Ecto neural progenitor cell (in vitro differentiated cells): ENCODE measurements at places on chromosomes 7 and 10.

- DNase-seq = no peak
Observed at GRCh38 chr7:94883616-94884015, 23.8 kb upstream of the PPP1R9A start.

- no peak for DNase-seq
Observed at GRCh38 chr7:86222806-86223205, 420.9 kb upstream of the GRM3 start.

- DNase-seq = no peak
Observed at GRCh38 chr7:98229991-98230745, 18.9 kb downstream of the BHLHA15 start.

GRCh38 chr7:6399351-6399750 lies 48.4 kb downstream of the DAGLB start:
- no peak for DNase-seq

DNA sequence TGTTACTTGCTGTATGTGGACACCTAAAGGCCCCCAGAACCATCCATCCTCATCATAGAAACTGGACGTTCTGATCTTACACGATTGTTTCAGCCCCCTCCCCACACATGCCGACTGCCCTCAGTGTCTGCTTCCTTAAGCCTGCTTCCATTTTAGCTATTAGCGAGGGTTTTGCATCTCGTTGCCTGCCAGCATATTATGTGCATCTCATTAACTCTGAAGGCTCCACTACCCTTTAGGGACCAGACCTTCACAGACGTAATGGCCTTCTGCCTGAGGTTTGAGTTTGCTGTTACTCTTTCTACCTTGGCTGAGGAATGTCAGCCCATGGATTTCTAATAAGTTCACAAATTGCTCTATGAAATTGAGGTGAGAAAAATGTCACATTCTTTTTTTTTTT lies 53.9 kb upstream of the LRGUK start:
- no peak for DNase-seq

DNA sequence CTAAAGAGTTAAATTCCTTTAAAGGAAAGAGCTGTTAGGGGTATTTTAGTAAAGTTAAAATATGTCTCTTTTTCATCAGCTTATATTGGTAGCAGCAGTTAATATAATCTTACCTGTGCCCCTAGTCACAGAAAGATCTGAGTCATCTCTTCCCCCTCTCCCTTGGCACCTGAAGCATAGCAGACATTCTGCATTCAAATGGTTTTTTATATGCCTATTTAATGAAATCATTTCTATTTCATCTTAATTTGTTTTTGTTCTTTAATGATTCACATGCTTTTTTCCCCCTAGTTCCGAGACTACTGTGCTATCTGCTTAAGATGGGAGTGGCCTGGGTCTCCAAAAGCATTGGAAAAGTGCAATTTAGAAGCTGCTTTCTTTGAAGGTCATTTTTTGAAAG lies 33.3 kb downstream of the FHIP2A start:
- no peak for DNase-seq

DNA sequence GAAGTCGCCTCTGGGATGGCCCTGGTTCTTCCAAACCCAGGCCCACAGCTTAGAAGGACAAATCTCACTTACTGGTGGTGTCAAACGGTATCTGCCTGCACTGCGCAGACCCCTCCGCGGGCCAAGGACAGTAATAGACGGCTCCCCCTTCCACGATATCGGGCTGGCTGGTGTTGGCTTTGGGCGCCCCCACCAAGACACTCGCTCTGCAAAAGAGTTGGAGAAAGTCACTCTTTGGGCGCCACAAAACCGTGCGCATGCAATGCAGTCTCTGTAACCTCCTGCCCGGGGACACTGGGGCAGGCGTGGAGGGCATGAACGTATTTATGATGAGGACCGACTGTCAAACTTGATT lies 1.1 kb downstream of the ITGA8 start:
- DNase-seq = peak; percentile 51

- no peak for DNase-seq
Observed at GRCh38 chr7:94047956-94048355, 43.8 kb upstream of the BET1 start.

DNA sequence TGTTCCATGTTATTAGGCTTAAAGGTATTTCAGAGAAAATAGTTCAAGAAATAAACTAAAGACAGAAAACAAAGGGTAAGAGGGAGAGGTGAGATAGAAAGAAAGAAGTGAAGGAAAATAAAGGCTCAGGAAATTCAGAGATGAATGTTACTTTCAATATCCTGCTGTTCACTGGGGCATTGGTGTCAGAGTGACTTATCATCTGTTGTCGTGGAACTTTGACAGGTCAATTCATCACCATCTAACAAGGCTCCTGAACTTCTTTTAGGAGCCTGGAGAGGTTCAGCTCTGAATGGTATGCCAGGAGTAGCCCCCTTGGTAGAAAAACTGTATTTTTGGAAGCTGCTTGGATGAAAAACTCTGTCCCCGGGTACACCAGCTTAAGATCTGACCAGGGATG lies 100.1 kb downstream of the KLF6 start:
- no peak for DNase-seq

- no peak for DNase-seq
Observed at GRCh38 chr7:109125001-109125400, 555.3 kb downstream of the DNAJB9 start.

GRCh38 chr7:45924283-45924682 lies 3.2 kb upstream of the IGFBP3 start:
- DNase-seq = no peak

DNA sequence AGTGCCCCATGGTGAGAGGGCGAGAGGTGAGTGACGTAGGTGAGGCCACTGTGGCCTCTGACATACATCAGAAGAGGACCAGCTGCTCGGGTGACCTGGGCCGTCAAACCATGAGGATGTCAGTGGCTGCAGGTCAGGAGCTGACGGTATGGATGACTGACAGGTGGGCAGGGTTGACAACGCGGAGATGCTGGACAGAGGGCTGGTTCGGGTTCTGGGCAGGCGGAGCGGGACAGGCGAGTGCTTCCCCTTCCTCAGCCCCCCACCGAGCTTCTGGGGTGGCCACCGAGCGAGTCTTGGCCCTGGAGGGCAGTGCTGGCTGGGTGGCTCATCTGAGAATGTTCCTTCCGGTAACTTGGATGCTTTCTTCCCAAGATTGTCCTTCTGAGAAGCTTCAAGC lies 91.8 kb downstream of the ACTR3B start:
- no peak for DNase-seq

- no peak for DNase-seq
Observed at GRCh38 chr7:14596421-14596820, 306.1 kb downstream of the DGKB start.

DNA sequence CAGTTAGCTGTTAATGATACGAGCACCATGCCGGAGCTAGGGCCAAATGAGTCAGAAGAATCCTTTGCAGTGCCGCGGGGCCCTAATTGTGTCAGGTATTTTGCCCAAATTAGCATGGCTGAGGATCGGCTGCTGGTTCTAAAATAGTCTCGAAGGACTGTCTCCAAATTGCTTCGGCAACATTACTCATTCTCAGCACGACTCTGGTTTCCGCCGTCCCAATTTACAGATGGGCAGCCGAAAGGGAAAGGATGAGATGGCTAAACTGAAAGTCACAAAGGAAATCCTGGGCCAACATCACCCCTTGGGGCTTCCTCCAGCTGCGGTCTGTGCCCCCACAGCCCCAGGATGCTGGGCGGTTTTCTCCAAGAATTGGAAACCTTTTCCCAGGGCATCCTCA lies 351.4 kb downstream of the PAXIP1 start:
- no peak for DNase-seq

DNA sequence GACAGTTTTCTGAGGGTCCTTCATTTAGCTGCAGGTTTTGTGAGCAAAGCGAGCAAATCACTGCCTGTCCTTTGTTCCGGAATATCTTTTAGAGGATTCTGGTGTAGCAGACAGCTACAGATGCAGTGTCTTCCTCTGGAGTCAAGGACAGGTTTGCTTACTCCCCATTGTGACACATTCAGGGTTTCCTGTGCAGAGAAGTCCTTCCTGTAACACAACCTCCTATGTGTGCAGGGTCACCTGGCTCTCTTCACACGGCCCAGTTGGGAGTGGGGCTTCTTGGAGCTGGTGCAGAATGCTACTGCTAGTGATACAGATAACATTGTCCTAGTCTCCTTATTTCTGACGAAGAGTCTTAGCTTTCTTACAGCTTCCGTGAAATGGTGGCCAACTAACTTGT lies 47.9 kb downstream of the RBM33 start:
- no peak for DNase-seq

DNA sequence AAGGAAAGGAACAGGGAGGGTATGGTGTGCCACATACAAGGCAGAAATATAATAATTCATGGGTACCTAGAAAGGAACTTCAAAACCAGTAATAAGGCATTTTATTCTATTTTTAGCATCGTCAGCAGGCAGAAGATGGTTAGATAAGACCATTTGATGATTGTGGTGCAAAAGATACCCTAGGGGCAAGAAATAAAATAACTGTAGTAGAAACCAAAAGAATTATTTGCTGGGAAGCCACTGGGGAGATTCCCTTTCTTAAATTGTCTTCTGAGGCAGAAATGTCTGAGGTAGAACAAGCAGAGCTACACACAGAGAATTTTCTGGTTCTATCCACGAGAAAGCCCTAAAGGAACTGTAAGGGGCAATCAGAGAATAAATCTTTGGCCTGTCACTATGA lies 64.3 kb upstream of the PCGF5 start:
- DNase-seq = no peak

GRCh38 chr7:13359656-13360055 lies 629.8 kb downstream of the ETV1 start:
- no peak for DNase-seq

GRCh38 chr7:149292462-149292823 lies 30.4 kb downstream of the ZNF783 start:
- DNase-seq = no peak

GRCh38 chr10:102113956-102114857 lies 6.0 kb downstream of the LDB1 start:
- peak; percentile 68 for DNase-seq

- peak; percentile 42 for DNase-seq
Observed at GRCh38 chr10:129766611-129767550, 197.2 kb downstream of the EBF3 start.

- DNase-seq = no peak
Observed at GRCh38 chr7:35513828-35514227, 181.1 kb downstream of the HERPUD2 start.

GRCh38 chr10:35644050-35644950 lies 2.2 kb upstream of the FZD8 start:
- DNase-seq = no peak
